Activated CD8-positive, alpha-beta T cell treated with anti-CD3 and anti-CD28 coated beads, Interleukin-2, amount 10 ng/mL, durations not matched to agents 7 days and 5 days (primary cell): ENCODE measurements at places on chromosomes 12 and 14. TPM values are rescaled to one million over a fixed set of nuclear protein-coding genes. Genes with fewer than 3 reads are reported as not detected.

GRCh38 chr12:58926586-58926985 is 6.3 kb upstream of the LRIG3 start:
- no peak for DNase-seq

GRCh38 chr12:58981961-58982360 is 61.7 kb upstream of the LRIG3 start:
- DNase-seq, result no peak

GRCh38 chr14:100467939-100468338 is 119.3 kb downstream of the BEGAIN start:
- DNase-seq, result no peak

SPIC gene
- not detected for total RNA-seq

DNA sequence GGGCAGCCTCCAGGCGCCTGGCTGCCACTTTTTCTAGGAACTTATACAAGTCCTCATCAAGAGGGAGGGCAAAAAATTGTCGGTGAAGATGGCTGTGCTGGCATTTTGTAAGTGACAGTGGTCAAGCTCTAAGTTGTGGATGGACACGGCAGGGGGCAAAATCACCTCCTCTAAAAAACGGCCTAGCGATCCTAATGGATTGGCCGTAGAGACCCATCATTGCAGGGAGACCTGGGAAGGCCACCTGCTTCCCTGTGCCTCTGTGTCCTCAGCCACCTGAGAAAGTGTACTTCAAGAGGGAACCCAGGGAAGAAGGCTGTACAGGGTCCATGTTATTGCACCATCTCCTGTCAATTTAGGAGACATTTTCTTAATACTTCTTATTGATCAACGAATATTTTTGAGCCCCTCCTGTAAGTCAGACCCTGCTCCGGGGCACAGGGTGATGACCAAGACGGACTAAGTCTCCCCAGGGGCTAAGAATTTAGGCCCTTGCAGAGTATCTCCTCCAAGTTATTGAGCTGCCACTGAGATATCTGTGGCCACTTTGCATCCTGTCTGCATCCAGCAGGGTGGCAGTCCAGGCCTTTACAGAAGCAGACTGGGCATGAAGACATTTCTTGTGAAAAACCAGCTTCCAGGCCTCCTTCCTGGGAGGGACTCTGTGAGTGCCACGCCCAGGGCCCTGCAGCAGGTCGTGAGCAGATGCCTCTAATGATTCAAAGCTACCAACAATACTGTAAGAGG is 40.5 kb downstream of the PSMA6 start:
- DNase-seq, result peak; percentile 68

GRCh38 chr12:104657726-104658484 is 201.2 kb downstream of the CHST11 start:
- DNase-seq, result no peak

DNA sequence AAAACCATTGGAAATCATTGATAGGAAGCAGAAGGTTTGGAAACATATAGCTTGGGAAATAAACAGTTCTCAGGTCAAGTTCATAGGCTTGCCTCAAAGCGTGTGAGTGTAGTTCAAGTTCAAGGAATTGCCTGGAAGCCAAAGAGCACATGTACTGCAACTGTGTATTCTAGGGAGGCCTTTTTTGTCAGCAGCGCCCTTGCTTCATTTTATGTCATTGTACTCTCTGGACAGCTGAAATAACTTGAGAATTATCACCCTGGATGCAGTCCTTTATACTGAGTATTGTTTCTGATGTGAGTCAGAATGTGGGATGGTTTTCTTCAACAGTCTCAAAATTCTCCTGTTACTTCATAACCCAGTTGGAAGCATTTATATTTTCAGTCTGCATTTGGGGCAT is 16.0 kb upstream of the EVL start:
- no peak for DNase-seq

- DNase-seq, result no peak
Measured at GRCh38 chr12:88763536-88764100, 183.3 kb upstream of the KITLG start.

DNA sequence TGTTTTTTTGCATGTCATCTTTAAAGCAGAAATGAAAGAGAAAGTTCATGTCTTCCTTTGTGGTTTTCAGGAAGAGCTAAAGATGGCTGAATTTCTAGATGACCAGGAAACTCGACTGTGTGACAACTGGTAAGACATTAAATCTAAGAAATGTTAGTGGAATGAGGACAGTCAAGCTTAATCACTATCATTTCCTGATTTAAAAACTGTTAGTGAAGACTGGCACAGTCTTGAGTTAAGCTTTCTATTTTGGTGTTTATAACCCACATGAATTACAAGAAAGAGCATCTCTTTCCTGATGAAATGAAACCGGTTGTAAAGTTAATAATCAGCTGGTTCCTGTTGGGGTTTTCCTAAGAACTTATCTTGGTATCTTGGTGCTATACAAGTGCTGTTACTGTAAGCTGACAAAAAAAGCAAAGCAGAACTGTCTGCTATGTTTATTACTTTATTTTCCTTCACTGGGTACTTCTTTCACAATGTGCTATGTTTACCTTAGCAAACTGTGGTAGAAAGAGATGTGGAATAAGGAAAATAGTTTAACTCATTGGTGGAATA is 5.2 kb downstream of the TRAFD1 start:
- no peak for DNase-seq

GRCh38 chr14:99609245-99610170 is 5.5 kb upstream of the CCDC85C start:
- no peak for DNase-seq

GRCh38 chr12:51449580-51450246 is 25.1 kb downstream of the SLC4A8 start:
- no peak for DNase-seq

DNA sequence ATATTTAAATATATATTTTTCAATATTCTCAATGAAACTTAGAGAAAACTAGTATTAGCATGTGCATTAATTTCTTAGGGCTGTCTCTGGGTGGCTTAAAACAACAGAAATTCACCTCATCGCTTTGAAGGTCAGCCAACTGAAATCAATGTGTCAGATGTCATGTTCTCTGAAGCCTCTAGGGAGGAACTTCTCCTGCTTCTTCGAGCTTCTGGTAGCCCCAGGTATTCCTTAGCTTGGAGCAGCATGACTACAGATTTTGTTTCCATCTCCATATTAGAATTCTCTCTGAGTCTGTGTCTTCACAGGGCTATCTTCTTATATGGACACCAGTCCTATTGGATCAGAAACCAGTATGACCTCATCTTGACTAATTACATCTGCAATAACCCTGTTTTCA is 221.5 kb downstream of the PDZRN4 start:
- no peak for DNase-seq

PNP gene
- total RNA-seq, result 216 TPM

GRCh38 chr12:112734859-112735695 is 56.5 kb upstream of the RPH3A start:
- no peak for DNase-seq

- DNase-seq, result no peak
Measured at GRCh38 chr14:61838661-61839245, 76.5 kb downstream of the SNAPC1 start.

SLCO1B1 gene
- total RNA-seq, result not detected

GRCh38 chr12:75744607-75745256 is 233.3 kb upstream of the KRR1 start:
- DNase-seq, result no peak

DNA sequence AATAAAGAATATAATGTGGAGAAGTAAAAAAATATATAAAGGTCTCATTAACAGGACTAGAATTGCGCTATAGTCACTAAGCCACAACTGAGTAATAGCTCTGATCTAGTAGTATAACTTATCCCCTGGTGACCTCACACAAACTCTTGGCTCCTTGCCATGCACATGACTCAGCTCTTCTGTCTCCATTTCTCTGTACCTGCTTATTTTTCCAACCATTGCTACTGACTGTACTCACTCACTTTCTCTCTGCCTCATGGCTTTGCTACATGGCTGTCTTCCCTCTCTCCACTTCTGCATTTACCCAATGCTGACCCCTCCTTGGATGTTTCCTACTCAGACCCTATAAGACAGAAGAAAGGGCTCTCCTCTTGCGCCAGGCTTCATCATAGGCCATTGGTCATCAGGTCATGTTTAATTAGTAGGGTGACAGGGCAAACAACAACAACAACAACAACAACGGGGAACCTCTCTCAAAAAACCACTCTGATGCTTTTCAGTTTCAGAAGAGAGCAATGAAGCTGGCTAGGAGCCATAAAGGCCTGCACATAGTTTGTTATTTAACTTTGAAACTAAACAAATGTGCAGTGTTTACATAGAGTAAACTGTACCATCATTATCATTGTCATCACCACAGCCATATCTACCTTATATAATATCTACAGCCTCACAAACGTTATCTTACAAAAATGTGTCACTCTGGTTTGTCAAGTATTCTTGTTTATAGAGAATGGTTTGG is 25.6 kb upstream of the KRAS start:
- no peak for DNase-seq

RNU4-1 gene
- total RNA-seq, result 2,335 TPM

DNA sequence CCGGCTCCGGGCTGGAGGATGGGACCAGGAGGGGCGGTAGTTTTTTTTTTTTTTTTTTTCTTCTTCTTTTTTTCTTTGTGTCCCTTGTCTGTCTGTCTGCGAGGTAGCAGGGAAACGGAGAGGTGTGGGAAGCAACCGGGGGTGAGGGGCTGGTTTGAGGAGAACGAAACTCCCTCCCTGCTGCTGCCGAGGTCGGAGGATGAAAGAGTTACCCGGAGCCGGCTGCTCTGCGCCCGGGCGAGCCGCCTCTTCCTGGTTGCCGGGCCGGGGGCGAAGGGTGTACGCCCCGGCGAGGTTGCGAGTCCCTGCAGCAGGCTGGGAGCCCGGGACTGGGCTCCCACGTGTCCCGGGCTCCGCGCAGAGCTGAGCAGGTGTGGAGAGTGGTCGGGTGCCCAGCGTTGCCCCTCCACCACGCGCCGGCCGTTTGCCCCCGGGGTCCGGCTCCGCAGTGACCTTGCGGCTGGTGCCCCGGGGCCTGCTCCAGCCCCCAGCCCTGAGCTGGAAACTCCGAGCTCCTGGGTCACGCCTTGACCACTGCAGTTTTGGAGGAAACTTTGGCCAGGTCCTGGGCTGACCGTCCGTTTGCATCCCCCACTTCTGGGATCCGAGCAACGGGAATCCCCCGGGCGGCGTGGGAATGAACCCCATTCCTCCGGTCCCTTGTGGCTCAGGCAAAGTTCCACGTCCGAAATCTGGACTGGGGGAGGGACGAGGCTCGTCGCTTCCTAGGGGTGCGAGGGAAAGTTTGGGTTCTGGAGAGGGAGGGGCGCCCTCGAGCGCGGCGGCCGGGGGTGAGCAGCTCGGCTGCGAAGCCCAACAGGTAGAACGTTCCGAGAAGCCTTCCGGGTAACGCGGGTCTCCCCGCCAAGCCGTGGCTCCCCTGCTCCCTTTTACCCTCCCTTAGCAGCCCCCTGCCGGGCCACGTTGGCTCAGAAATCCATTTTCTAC is 1.3 kb downstream of the CHST11 start:
- DNase-seq, result peak; percentile 64

DNA sequence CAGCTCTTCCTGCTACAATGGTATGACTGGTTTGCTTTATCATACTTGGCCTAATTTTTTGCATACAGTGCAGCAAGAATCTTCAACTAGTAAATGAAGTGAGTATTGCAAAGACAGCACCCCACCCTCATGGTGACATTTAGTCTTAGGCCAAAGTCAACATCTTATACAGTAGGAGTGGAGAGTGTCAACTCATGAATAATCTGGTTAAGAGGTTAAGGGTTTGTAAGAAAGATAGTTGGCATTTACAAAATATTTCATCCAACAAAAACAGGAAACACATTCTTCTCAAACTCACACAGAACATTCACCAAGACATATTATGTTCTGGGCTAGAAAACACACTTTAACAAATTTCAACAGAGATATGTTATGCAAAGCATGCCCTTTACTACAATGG is 2.2 kb upstream of the OAS1 start:
- no peak for DNase-seq

- peak; percentile 63 for DNase-seq
Measured at GRCh38 chr12:69570545-69571399, 14.5 kb upstream of the CCT2 start.

- no peak for DNase-seq
Measured at GRCh38 chr12:3303410-3304136, 187.4 kb upstream of the PRMT8 start.

IPO8 gene
- 52.2 TPM for total RNA-seq

SYT1 gene
- not detected for total RNA-seq

SLC38A4 gene
- total RNA-seq, result not detected

DNA sequence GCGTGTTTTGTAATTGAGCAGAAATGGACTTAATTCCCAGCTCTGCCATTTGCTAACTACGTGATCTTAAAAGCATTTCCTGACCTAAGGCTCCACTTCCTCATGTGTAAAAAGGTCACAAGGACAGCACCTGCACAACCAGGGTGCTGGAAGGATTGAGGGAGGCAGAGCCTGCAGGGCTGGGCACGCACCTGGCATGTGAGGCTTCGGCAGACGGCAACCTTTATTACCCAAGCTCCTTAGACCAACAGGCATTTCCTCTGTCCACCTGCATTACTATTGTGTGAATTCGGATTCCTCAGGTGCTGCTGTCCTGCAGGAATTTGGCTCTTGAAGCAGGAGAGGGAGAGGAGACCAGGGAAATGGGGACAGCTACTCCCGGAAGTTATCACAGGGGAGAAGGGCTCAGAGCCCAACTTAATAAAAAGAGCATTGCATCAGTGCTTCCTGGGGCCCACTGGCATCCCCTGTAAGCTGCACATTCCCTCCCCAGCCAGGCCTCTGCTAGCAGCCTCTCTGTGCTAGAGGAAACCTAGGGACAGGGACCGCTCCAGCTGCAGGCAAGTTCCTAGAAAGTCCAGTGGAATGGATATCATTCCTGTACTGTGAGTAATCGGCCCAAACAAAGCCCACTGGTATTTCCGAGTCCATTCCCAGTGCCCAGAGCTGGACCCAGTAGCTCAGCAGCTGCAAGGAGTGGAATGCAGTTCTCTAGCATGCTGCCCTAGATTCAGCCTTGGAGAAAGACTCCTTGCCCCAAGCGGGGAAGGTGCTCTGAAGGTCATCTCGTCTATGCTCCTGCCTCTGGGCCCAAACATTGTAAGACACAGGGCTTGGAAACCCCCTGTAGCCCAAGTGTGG is 157.1 kb upstream of the CCND2 start:
- peak; percentile 19 for DNase-seq

DNA sequence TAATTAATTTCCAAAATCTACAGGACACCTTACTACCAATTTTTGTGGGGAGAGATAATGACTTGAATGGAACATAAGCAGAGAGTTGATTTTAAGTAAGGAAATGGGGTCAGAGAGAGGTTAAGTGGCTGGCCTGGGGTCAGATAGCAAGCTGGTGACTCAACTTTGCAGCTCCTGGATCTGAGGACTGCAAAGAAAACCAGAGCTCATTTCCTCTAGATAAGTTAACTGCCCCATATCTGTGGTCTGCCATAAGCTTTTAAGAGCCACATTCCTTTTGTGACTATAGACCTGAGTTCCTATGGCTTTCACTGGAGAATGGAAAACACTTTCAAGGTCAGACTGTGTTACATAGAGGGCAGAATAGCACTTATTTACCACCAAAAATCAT is 201.2 kb upstream of the PRICKLE1 start:
- no peak for DNase-seq

GRCh38 chr14:59132796-59133494 is 55.5 kb upstream of the DAAM1 start:
- DNase-seq, result no peak

SOX5 gene
- not detected for total RNA-seq

ACSS3 gene
- not detected for total RNA-seq
